Prostate gland (tissue), 2 donors: ENCODE measurements at places on chromosomes 5 and 9.

DNA sequence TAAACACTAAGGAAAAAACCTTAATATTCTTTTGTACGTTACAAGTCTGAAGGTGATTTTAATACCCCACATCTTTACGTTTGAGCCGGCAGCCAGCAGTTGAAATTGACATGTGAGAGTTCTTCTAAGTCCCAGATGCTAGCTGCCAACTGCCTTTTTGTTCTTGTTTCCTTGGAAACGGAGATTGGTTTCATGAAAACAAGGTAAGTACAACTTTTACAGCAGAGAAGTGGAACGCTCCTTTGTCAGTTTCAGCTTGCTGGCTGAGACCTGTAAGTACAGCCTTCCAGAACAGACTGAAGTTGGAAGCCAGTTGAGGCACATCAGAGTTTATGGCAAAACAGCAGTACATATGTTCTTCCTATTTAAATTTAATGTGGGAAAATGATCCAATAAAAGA, 1018.4 kb upstream of the ARRDC3 start:
- DNase-seq = no peak

GRCh38 chr5:177134697-177135225, 1.2 kb downstream of the NSD1 start:
- no peak for DNase-seq

DNA sequence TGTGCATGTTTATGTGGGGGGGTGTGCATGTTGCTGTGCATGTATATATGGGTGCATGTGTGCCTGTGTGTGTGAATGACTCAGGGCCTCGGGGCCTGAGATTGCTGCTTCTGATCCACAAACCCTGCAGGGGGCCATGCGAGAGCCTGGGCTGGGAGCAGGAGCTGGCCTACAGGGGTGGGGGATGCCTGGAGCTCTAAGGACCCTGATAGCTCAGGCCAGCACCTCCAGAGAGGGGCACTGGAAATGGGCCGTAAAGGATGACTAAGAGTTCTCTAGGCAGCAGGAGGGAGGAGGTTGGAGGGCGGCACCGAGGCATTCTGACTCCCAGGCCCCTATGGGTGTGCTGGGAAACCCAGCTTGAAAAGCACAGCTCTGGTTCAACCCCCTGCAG, 6.9 kb upstream of the UBAC1 start:
- no peak for DNase-seq

DNA sequence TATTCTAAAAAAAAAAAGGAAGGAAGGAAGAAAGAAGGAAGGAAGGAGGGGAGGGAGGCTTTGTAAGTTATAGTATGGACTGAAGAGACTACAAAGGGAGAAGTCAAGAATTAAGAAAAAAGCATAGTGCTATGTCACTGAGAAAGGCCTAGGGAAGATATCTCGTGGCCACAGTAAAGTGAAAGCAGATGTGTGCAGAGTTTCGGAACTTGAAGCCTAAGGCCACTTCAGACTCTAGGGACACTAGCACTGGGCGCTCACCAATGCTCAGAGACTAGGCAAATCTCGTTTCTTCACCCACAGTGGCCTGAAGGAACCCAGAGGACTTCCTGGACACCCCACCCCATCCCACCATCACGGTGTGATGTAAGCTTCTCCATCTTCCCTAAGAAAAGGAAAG, 181.4 kb upstream of the TRPM3 start:
- DNase-seq = no peak

DNA sequence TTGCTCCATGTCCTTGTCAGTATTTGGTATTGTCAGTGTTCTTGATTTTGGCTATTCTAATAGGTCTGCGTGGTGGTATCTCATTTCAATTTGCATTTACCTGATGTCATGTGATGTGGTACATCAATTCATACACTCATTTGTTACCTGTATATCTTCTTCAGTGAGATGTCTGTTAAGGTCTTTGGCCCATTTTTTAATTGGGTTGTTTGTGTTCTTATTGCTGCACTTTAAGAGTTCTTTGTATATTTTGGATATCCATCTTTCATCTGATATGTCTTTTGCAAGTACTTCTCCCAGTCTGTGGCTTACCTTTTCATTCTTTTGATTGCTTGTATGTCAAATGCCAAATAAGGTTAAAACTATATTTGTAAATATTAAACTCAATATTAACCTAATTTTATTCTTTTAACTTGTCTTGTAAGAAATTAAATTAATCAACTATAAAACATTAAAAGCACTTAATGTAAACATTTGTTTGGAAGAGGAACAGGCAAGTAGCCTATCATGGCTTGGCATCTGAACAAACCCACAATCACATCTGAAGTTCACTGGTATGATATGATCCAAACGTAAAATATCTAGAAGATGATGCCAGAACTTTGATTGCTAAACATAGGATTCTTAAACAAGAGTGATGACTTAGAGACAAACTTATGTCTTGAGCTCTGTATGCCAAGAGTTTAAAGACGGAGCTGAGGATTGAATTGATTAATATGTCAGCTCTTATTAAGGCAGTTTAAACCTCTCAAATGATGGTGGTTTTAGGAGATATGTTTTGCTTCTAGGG, 587.3 kb downstream of the ANXA1 start:
- DNase-seq = no peak

DNA sequence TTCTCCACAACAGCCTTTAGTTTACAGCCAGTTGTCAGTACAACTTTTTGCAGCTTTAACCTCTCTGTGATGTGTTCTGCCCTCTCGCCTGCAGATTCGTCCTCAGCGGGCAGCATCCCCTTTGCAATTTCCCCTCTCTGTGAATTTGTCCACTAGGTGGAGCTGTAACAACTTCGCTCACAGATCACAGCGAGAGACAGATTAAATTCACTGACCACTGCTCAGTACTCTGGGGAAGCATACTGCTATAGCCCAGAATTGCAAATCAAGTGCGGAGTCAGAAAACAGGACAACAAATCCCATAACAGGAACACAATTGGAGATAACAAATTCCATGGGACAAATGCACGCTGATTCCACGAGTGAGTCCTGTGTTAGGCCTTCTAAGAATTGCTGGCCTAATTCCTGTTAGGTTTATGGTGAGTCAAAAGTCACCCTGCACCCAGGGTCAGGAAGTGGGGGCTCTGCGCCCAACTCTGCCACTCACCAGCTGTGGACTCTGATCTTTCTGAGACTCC, 2124.9 kb downstream of the MAT2B start:
- DNase-seq = peak; percentile 42

DNA sequence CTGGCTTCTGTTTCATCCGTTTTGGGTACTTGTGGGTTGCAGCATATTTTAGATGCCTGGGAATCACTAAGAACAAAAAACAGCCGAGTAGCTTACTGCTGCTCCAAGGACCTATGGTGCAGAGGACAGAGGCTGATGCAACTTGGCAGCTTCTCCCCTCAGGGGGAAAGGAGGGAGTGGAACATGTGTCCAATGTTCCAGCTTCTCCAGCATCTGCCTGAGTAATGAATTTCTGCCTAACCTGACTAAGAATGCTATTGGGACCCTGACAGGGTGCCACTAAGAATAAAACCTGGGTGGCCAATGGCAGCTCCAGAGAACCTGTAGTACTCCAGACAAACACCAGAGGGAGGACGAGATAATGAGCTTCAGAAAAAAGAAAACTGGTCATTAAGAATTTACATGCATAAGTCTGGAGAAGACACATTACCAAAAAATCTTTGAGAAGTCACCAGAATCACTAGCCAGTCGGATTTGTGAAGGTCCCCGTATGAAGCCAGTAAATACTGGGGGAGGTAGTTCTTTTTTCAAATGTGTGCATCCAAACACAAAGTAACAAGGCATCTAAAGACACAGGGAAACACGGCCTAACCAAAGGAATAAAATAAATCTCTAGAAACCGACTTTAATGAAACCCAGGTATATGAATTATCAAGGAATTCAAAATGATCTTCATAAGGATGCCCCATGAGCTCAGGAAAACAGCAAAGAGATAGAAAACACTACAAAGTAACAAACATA, 293.5 kb downstream of the HINT1 start:
- DNase-seq = no peak

GRCh38 chr9:16119261-16120230, 566.7 kb downstream of the CCDC171 start:
- DNase-seq = no peak

DNA sequence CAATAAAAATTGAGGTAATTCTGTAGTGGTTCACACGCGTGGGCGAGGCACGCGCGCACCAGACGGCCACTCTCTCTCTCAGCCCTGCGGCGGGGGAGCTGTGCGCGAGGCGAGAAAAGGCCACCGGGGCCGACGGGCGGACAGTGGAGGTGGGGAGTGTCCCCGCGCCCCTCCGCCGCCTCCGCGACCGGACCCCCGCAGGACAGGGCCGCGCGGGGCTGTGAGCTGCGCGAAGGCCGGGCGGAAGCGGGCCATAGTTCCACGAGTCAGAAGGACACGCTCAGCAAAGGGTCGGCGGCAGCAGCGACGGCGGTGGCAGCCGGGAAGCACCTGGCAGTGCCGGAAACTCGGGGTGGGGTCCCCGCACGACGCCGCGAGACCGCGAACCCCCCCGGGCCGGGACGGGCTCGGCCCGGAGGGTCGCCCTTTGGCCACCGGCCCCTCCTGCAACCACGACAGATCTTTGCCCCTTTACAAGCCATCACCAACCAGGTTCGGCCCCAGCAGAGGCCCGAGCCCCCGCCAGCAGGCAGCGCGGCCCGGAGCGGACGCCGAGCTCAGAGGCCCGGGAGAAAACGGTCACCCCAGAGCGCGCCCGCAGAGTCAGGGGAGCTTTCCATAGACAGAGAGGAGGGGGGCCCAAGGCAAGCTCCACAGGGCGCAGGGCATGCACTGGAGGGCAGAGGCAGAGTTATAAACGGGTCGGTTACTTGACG, 60.9 kb downstream of the ZNF354C start:
- DNase-seq = no peak

DNA sequence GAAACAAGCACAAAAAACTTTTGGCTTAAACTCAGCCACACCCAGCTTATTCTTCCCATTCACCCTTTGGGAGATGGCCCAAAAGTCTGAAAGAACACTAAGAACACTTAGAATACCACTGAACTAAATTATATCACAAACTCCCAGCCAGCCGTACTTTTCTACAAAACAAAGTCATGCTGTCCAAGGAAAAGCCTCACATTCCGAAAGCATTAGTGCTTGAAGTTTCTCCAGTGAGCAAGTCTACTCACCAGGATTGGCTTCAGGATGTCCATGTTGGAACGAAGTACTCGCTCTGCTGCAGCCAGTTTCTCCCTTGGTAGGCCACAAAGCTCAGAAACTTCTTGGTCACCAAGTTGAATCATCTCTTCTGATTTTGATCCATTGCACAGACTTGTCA, 69.7 kb downstream of the ABCA1 start:
- no peak for DNase-seq

GRCh38 chr9:123040801-123041200, 7.3 kb downstream of the GPR21 start:
- no peak for DNase-seq

- no peak for DNase-seq
Measured at GRCh38 chr9:81601639-81602623, 87.4 kb downstream of the TLE1 start.

GRCh38 chr5:170247363-170247762, 14.6 kb downstream of the C5orf58 start:
- DNase-seq = no peak
